A549 treated with Hydrocortisone at 1 μM for 4 hours (cell line): ENCODE measurements at places on chromosomes 6 and 20. TPM values are rescaled to one million over a fixed set of nuclear protein-coding genes. Genes with fewer than 3 reads are reported as not detected.

Gene TRIM39
- total RNA-seq = 6.8 to 8.2 TPM (median 7.2 TPM) in 5 replicates

Gene HLA-DOB
- total RNA-seq = 0.10 to 0.21 TPM (median 0.15 TPM) in 5 replicates

Gene C20orf96
- total RNA-seq = 10.8 to 12.6 TPM (median 11.2 TPM) in 5 replicates

Gene APOM
- 2.9 to 3.8 TPM (median 3.4 TPM) in 5 replicates for total RNA-seq

Gene SDCBP2
- 1.3 to 2.4 TPM (median 2.1 TPM) in 5 replicates for total RNA-seq

Gene CNKSR3
- 7.2 to 10.7 TPM (median 7.9 TPM) in 5 replicates for total RNA-seq
